ENCODE measurements at places on chromosomes 1 and 21.

DNA sequence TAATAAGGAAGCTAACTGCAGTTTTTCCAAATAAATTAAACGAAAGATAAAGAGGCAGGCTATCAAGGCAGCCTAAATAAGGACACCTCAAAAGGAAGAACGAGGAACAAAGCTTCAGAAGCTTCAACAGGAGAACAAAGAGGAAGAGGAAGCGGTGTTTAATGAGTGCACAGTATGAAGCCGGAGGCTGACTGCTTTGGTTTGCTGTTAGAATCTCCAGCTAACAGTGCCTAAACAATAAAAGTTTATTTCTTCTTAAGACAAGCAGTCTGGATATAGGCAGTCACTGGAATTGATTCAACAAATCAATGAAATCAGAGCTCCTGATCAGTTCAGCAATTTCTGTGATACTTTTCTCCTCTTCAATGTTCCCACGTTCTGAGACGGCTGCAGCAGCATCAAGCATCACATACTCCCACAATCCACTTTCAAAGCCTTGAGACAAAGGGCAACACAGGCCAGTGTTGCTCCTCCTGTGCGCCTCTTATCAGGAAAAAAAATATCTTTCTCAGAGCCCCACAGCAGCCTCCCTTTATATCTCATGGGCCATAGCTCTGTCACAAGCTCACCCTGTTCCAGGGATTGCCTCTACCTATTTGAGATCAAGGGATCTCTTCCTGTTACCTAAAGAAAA lies 365.6 kb upstream of the ST6GALNAC5 start:
- no peak for DNase-seq

DNA sequence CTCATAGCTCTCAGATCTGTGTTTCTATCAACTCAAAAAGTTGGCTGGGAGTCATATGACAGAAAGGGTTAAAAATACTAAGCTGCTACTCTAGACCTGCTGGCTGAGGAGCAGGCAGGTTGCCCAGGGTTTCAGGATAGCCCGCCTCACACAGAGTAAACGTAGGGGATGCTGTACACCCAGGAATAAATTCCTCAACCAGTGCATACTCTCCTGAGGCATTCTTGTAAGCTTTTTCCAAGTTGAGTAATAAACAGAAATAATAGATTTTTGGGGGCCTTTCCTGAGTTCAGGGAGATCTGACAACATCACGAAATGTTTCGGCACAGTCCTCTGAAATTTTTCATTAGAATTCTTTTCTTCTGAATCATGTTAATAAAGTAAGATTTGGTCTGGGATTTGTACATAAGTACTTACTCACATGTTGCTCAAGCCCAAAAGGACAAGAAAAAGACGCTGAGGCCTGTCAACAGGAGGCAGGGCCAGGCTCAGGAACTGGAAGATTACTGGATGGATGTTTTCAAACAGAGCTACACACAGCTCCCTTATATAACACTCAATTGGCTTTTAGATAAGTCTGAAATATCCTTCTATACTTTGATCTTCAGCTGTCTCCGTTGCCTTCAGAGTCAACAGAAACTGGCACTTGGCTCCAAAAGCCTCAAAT lies 41.0 kb downstream of the TGFBR3 start:
- DNase-seq, result no peak

DNA sequence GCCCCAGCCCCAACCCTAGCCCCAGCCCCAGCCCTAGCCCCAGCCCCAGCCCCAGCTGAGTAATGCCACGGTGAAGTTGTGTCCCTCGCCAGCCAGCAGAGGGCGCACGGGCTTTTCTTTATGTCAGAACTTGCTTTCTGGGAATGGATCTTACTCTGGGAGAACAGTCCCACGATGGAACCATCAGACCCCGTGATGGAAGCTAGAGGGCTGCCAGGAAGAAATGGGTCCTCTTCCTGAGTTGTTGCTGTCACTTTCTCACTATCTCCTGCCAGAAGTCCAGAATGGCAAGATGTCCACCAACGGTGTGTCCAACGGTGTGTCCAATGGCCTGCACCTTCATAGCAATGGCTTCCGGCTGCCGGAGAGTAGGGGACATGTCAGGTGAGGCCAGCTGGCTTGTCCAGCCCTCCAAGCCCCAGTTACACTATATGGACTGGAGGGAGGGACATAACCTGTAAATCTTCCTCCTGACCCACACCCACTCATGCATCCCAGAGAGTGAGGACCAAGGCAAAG lies 25.1 kb upstream of the TMEM222 start:
- DNase-seq, result peak; percentile 94

- no peak for DNase-seq
These were observed 35.3 kb upstream of the ACTL8 start for GRCh38 chr1:17719874-17720273.

DNA sequence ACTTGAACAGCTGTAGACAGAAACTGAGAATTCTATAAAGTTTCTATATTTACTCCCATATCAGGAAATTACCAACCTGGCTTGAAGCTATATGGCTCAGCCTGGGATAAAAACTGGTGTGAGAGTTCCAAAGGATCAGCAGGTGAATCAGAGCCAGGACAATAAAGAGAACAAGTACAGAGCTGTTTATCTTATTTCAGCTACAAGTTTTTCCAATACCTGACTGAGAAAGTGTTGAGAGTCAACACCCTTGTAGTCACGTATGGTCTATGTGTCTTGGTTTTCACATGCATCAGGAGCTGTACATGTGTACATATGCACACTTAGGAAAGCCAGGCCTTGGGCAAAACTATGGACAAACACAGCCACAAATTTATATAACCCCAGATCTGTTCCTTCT lies 40.7 kb upstream of the CXADR start:
- no peak for DNase-seq

GRCh38 chr1:43786960-43787359 lies 79.6 kb downstream of the ST3GAL3 start:
- DNase-seq, result no peak

- no peak for DNase-seq
These were observed 306.4 kb downstream of the DUSP10 start for GRCh38 chr1:221435504-221435904.

GRCh38 chr1:201098992-201099677 lies 13.1 kb downstream of the CACNA1S start:
- DNase-seq, result no peak

- DNase-seq, result no peak
These were observed 15.9 kb downstream of the RCAN1 start for GRCh38 chr21:34598931-34599400.

GRCh38 chr1:21368515-21369289 lies 71.2 kb upstream of the NBPF3 start:
- peak; percentile 95 for DNase-seq

DNA sequence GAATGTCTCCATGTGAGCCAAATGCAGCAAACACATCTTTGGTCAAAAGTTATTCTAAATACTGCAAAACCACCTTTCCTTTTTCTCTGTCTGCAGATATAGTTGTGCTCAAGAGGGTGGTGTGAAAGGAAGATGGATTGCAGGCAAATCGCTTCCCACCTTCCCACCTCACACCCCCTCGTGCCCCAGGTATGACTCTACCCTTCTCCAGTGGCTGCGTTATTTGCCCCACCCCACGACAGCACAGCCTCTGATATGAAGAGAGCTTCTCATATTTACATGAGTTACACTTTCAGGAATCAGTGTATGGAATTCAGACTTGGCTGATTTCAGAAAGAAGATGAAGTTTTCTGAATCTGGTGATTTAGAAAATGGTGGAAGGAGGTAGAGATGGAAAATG lies 5.8 kb downstream of the TRIM58 start:
- DNase-seq, result no peak

- no peak for DNase-seq
These were observed 9.2 kb downstream of the SLC2A1 start for GRCh38 chr1:42949312-42950115.

GRCh38 chr1:221072214-221072613 lies 193.0 kb downstream of the HLX start:
- no peak for DNase-seq

DNA sequence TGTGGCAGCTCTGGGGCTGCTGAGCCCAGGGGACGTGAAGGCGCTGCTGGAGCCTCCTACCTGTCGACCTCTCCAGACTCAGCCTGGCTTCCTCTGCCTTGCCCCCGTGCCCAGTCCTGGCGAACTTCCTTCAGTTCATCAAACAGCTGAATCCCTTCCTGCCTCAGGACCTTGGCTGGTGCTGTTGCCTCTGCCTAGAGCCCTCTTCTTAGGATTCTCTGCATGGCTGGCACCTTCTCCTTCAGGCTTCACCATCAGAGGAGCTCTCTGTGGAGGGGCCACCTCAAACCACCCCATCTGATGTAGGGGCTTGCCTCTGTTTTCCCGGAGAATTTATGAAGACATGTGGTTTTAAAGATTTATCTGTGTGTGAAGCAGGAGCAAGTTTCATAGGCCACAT lies 23.4 kb upstream of the ATF3 start:
- peak; percentile 70 for DNase-seq

GRCh38 chr1:214074477-214074876 lies 86.7 kb downstream of the PROX1 start:
- DNase-seq, result no peak

- DNase-seq, result no peak
These were observed 6.1 kb downstream of the HSPA13 start for GRCh38 chr21:14376854-14377253.

GRCh38 chr1:156662005-156662799 lies 15.0 kb downstream of the NES start:
- no peak for DNase-seq

All from esophagus muscularis mucosa (tissue), 4 donors.